ENCODE measurements at places on chromosomes 11 and 22.

DNA sequence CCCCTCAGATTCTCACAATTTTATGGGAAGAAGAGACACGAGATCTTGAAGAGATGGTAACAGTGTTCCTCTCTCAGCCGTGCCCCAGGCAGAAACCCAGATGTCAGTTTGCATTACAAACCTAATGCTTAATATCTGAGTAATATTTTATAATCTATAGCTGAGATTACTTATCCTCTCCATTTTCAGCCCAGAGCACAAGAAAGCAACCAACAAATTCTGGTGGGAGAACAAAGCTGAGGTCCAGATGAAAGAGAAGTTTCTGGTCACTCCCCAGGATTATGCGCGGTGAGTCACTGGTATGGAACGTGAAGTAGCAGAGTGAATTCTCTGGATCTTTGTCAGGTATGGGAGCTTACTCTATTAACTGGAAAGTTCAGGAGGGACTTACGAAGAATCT, 884 bp downstream of the CENATAC start:
- DNase-seq = peak; percentile 91

- DNase-seq = no peak
Measured at GRCh38 chr11:12749442-12749841, 75.2 kb downstream of the TEAD1 start.

DNA sequence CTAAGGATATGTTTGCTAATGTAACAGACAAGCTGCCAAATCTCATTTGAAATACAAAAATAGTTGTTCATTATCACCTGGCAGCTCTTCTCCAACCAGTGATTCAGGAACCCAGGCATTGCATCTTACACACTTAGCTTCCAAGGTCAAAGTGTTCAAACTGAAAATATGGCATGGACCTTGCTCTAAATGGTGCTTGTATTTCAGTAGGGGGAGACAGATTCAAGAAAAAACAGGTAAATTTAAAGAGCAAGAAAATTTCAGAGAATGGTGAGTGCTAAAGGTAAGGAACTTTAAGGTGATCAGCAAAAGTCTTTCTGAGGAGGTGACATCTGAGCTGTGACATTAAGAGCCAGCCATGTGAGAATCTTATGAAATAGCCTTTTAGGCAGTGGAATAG, 82.8 kb upstream of the E2F8 start:
- peak; percentile 17 for DNase-seq

GRCh38 chr11:129989149-129989813, 13.4 kb downstream of the PRDM10 start:
- no peak for DNase-seq

- no peak for DNase-seq
Measured at GRCh38 chr11:60739114-60739513, 14.6 kb downstream of the MS4A18 start.

DNA sequence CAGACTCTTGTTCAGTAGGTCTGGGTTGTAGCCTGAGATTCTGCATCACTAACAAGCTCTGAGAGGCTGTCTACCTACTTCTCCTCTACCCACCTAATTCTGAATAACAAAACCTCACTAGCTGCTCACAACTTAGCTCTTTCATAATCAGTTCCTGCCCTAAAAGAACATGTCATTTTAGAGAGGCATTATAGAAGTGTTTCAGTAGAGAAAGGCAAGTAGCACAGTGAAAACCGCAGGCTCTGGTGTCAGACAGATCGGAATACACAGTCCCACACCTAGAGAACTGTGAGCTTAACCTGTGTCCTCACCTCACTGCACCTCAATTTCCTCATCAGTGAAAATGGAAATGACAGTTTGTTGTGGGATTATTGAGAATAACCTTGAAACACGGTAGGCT, 1337.6 kb upstream of the TENM4 start:
- DNase-seq = no peak

- DNase-seq = no peak
Measured at GRCh38 chr11:12979928-12980689, 29.0 kb upstream of the RASSF10 start.

- peak; percentile 36 for DNase-seq
Measured at GRCh38 chr11:112226831-112227401, 688 bp downstream of the PTS start.

DNA sequence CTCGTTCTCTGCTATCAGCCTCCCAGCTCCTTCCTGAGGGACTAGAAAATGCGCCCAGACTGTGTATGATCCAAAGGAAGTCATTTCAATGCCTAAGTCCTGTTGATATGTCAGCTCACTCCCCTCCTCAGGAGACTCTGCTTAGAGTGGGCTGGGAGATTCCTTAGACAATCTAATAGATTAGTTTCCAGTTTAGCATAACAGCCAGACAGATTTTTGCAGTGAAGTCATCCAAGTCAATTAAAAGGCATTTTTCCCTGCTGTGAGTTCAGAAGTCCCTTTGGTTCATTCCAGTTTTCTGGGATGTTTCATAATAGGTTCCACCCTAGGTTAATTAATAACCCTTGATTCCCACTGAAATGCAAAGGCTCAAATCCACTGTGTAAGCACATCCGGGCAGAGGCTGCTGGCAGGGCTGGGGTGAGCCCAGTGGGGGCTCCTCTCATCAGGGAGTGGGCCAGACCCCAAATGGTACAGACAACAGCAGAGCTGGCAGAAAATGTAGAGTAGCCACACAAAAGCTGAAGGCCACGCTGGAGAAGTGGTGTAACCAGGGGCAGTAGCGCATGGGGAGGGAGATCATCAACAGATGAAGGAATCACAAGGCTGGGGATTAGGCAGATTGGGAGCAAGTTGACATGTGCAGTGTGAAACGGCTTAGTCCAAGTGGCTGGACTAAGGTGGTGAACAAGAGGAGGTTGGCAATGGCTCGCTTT, 90.6 kb downstream of the SYN3 start:
- DNase-seq = no peak

DNA sequence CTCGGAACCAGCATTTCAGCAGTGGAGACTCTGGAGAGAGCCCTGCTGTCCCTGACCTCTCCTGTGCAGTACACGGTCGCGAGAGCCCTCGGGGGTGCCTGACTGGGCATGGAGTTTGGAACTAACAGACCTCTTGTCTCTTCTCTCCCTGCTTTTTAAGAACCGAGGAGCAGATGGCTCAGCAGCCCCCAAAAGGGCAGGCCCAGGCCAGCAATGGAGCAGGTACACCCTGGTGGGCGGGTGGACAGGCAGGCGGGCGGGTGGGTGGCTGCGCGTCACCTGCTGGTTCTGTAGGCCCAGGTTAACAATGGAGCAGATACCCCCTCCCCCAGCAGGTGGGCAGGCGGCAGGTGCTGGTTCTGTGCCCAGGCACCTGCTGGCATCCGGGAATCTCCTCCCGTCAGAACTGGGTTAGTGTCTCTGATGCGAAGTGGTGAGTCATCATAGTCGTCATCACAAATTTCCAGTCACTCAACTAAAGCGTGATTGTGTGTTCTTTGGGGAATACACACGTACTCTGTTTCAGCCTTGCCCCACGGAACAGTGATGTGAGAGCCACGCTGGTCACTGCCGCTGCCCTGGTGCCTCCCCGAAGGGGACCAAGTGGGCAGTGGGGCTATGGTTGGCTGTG, 41.1 kb downstream of the GRAMD4 start:
- no peak for DNase-seq
